ENCODE measurements at places on chromosomes 11 and 22. TPM values are rescaled to one million over a fixed set of nuclear protein-coding genes. Genes with fewer than 3 reads are reported as not detected.
A peak's percentile ranks its signal among the peaks of the same experiment; 100 is the strongest.

- no peak for DNase-seq
- H3K36me3 ChIP-seq = no peaks in the 10 kb centered on the region
- no peaks in the 10 kb centered on the region for H3K27me3 ChIP-seq
Observed at GRCh38 chr22:32477596-32477995, 3.0 kb downstream of the FBXO7 start.

DNA sequence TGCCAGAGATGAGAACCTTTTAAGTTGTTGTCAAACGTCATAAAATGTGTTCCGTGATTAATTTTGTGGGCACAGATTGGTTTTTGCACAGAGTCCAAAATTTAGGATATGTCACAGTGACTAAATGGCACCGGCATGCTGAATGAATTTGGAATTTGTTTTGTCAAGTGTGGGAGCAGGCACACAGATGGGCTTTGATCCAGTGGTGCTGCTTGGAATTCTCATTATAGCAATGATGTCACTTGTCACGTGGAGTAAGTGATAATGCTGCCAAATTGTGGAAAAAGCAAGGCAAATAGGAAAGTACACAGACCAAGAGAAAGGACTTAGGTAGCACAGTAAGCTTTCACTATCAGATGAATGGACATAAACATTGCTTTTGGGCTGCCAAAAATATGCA, 8.0 kb upstream of the LIN7C start:
- H3K4me1 ChIP-seq = peaks cover 2% of the 10 kb centered on the region
- no peak overlapping the region for H3K4me3 ChIP-seq
- no peak for DNase-seq
- no peak overlapping the region for H3K27ac ChIP-seq
- no peaks in the 10 kb centered on the region for H3K36me3 ChIP-seq

GRCh38 chr22:46163557-46163888, 13.2 kb downstream of the PPARA start:
- H3K27ac ChIP-seq = no peak overlapping the region
- H3K4me3 ChIP-seq = no peak overlapping the region
- DNase-seq = no peak
- H3K27me3 ChIP-seq = no peaks in the 10 kb centered on the region

DNA sequence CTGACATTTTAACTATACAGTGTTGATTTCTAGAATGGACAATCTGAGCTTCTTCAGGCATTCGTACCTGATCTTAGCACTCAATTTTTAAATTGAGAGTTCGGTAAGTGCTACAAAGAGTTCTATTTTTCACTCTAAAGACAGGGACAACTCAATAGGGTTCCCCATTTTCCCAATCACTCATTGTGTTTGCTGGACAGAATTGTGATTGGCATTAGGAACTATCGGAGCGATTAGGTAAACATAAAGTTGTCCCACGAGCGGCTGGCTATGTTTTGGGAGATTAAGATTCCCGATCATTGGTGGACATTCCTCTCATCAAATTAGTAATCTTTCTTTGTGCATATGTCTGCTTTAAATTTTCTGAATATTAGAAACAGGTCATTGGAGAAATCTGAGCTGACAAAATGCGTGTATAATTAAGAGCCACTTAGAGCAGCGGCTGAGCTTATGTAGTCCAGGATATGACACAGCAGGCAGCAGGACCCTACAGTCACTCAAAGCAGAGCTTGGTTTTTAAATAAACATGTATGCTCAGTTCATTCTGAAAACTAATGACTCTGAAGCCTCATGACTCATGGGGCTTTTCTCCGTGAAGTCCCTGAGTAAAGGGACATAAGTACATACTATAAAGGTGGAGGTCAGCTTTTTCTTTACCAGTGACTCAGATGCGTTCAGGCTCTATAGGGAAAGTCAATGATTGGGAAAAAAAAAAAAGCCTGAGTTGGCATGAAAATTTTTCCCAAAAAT, 109.4 kb downstream of the GRIA4 start:
- DNase-seq = no peak
- no peak overlapping the region for H3K27ac ChIP-seq
- H3K4me3 ChIP-seq = no peak overlapping the region
- no peaks in the 10 kb centered on the region for H3K36me3 ChIP-seq
- no peaks in the 10 kb centered on the region for H3K27me3 ChIP-seq

- H3K27ac ChIP-seq = no peak overlapping the region
- H3K4me3 ChIP-seq = no peak overlapping the region
- peaks cover 13% of the 10 kb centered on the region for H3K27me3 ChIP-seq
- no peaks in the 10 kb centered on the region for H3K4me1 ChIP-seq
Observed at GRCh38 chr11:126697936-126698335, 302.6 kb downstream of the KIRREL3 start.

DNA sequence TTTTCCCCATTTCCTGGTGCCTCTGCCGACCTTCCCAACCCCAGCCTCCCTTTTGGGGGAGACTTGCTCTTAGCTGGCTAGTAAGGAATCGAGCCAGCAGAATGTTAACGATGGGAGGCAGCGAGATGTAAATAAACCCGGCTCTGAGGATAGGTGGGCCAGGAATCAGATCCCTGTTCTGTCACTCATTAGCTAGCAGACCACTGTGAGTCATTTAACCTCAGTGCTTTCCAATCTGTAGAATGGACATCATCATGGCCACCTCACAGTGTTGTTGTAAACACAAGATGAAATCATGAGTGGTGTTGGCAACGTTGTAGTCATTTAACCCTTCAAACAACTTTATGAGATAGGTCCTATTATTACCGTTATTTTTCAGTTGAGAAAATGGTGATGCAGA, 208.6 kb downstream of the KIRREL3 start:
- no peaks in the 10 kb centered on the region for H3K36me3 ChIP-seq
- H3K4me1 ChIP-seq = no peaks in the 10 kb centered on the region
- H3K27ac ChIP-seq = no peak overlapping the region

DNA sequence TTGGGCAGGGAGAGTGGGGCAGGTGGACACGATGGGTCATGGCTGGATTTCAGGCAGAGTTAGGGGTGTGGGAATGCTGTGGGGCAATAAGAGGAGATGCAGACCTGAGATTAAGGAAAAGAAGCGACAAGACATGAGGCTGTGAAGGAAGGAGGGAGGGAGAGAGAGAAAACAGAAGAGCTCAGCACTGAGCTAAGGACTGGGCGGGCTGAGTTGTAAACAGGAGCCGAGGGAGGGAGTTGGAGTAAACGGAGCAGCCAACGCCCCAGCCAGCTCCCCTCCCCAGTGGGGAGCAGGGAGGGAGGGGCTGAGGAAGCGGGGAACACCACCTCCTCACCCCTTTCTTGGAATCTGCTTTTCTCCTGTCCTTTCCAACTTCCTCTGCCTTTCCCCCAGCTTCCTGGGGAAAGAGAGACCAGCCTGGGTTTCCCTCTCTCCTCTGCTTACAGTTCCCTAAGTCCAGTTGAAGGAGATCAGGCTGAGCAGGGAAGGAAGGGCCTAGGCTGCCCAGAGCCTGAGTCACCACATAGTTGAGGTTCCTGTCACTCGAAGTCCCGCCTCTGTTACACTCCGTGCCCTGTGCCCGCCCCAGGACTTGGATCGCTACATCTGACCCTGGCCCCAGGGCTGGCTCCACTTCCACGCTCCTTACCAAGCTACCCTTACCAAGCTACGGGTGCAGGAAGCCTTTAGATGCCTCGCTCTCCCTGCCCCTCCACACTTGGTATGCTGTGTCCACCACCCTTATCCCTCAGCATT, 6.7 kb upstream of the AHNAK start:
- peaks cover 73% of the 10 kb centered on the region for H3K4me1 ChIP-seq
- peak overlapping the region; percentile 97 for H3K27ac ChIP-seq
- peak; percentile 62 for DNase-seq
- peaks cover 2% of the 10 kb centered on the region for H3K36me3 ChIP-seq
- peak overlapping the region; percentile 82 for H3K4me3 ChIP-seq

DNA sequence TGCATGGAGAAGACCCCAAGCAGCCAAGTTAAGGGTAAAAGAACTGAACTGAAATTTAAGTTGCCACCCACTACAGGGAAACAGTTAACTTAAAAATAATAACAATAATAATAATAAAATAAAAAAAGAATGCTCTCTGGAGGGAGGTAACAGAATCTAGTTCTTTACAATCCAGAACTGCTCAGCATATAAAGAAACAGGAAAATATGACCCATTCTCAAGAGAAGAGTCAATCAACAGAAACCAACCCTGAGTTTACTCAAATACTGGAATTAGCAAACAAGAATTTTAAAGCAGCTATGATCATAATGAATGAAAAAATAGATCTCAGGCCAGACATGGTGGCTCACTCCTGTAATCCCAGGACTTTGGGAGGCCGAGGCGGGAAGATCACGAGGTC, 53.8 kb downstream of the DENND5A start:
- H3K4me1 ChIP-seq = peaks cover 76% of the 10 kb centered on the region
- peak overlapping the region; percentile 2 for H3K27ac ChIP-seq
- no peaks in the 10 kb centered on the region for H3K36me3 ChIP-seq

DNA sequence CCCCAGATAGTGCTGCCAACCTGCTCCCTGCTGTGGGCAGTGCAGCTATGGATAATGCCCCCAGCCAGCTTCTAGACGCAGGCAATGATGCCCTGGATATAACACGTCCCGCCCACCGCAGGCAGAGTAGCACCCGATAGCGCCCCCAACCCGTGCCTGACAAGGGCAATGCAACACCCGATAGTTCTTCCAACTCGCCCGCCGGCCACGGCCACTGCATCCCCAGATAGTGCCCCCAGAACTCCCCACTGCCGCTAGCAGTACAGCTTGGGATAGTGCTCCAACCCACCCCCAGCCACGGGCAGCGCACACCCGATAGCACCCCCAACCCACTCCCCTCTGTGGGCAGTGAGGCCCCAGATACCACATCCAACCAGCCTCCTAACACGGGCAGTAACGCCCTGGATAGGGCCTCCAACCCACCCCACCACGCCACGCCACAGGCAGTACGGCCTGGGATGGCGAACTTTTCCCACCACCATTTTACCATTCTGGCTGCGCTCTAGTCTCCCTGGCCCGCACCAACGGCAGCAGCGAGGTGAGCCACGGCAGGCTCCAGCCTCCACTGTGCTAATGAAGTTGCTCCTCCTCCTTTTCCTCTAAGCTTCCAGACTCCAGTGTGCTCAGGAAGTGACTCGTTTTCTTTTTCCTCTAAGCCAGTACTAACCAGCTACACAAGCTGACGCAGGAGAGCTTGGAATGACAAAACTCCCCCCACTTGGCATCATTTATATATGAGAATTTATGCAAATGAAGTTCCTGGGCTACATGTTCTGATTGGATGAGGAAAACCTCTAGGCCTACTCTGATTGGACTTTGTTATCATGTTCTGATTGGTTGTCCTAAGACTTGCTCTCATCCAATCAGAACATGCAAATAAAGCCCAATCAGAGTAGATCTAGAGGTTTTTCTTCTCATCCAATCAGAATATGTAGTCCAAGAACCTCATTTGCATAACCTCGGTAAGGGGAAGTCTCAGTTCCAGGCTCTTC, 3.0 kb upstream of the RFPL3 start:
- no peak for DNase-seq
- H3K27me3 ChIP-seq = peaks cover 9% of the 10 kb centered on the region
- H3K4me1 ChIP-seq = peaks cover 5% of the 10 kb centered on the region
- H3K4me3 ChIP-seq = no peak overlapping the region
- peaks cover 1% of the 10 kb centered on the region for H3K36me3 ChIP-seq
- H3K27ac ChIP-seq = no peak overlapping the region

- H3K4me1 ChIP-seq = peaks cover 13% of the 10 kb centered on the region
- H3K27ac ChIP-seq = no peak overlapping the region
- H3K27me3 ChIP-seq = no peaks in the 10 kb centered on the region
- no peak overlapping the region for H3K4me3 ChIP-seq
- no peak for DNase-seq
Observed at GRCh38 chr11:78037056-78037455, 14.0 kb upstream of the KCTD14 start.

GRCh38 chr11:35214226-35214770, 75.3 kb downstream of the CD44 start:
- H3K36me3 ChIP-seq = peaks cover 95% of the 10 kb centered on the region
- DNase-seq = no peak
- H3K27ac ChIP-seq = peak overlapping the region; percentile 97
- H3K4me1 ChIP-seq = peaks cover 82% of the 10 kb centered on the region
- peak overlapping the region; percentile 30 for H3K4me3 ChIP-seq

DNA sequence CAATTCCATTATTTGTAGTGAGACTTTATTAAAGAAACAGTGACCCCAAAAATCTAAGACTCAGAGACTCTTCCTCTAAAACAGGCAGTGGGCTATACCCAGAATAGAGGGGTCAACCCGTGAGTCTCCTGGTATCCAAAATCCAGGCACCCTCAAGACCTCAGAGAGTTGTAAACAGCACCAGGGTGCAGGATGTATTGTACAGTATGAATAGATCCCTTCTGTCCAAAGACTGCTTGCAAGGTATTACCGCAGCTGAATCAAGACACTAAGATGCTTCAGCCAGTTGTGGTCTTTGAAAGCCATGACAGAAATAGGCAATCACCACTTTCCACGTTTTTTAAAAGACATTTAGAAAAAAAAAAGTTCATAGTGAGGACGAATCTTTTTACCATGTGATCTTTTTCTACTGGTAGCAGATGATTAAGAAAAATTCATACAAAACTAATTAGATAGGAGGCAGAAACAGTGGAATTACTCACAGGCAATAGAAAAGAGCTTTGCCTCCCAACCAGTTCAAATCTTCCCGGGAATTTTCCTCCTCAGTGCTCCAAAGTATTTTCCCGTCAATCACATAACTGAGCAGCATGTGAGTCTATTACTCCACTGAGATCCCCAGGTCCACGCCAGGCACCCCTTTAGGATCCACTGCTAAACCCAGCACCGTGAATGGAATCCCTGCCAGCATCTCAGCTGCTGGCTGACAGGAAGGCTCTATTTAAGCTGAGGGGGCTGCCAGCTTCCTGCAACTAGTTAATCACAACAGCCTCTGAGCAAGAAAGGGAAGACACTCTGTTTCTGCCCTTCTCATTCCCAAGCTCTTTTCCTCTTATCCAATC, 113.1 kb downstream of the ETS1 start:
- H3K27ac ChIP-seq = peak overlapping the region; percentile 98
- peak overlapping the region; percentile 88 for H3K4me3 ChIP-seq
- H3K4me1 ChIP-seq = peaks cover 98% of the 10 kb centered on the region
- no peak for DNase-seq

DNA sequence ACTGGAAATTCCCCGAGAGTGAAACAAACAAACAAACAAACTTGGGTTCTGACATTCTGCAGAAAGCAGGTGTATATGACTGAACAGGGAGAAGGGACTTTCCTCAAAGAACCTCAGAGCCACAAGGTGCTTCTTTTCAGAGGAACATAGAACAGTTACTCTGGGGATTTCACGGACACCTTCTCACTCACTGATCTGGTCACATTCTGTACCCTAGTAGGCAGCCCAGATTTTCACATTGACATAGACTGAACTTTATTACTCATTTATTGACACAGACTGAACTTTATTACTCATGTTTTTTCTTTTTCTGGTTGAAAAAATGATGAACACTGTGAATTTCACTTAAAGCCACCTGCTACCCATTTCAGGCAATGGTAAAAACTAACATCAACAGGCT, 263.0 kb downstream of the OPCML start:
- no peaks in the 10 kb centered on the region for H3K36me3 ChIP-seq
- no peak for DNase-seq

- H3K27me3 ChIP-seq = no peaks in the 10 kb centered on the region
- no peak overlapping the region for H3K27ac ChIP-seq
- no peaks in the 10 kb centered on the region for H3K36me3 ChIP-seq
- H3K4me1 ChIP-seq = no peaks in the 10 kb centered on the region
- no peak overlapping the region for H3K4me3 ChIP-seq
Observed at GRCh38 chr11:91373497-91373896, 851.1 kb upstream of the FAT3 start.

DDI1 gene
- total RNA-seq = not detected

RAB38 gene
- 0.82 TPM for total RNA-seq

GRK2 gene
- total RNA-seq = 345 TPM

SRSF8 gene
- total RNA-seq = 124 TPM

DDIAS gene
- total RNA-seq = 2.5 TPM

ANGPTL5 gene
- not detected for total RNA-seq

KCTD14 gene
- not detected for total RNA-seq

LRRC56 gene
- total RNA-seq = 4.4 TPM

SCN4B gene
- not detected for total RNA-seq
